ENCODE measurements at places on chromosomes 5 and 9. TPM values are rescaled to one million over a fixed set of nuclear protein-coding genes. Genes with fewer than 3 reads are reported as not detected.

DNA sequence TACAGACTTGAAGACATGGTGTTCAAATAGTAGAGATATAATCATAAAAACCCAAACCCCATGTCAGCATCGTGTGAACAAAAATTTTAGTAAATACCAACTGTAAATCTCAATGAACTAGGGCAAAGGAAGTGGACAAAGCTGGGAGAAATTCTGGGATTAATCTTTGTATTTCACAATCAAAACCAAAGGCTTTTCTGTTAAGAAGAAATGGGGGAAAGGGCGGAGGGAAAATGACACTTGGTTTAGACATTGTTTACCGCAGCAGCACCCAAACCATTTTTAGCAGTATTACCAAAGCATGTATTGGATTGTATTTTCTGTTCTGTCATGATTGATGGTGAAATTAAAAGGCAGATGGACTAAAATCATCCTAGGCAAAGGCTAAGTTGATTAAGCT lies 134.2 kb upstream of the PRSS3 start:
- no peak for DNase-seq

DNA sequence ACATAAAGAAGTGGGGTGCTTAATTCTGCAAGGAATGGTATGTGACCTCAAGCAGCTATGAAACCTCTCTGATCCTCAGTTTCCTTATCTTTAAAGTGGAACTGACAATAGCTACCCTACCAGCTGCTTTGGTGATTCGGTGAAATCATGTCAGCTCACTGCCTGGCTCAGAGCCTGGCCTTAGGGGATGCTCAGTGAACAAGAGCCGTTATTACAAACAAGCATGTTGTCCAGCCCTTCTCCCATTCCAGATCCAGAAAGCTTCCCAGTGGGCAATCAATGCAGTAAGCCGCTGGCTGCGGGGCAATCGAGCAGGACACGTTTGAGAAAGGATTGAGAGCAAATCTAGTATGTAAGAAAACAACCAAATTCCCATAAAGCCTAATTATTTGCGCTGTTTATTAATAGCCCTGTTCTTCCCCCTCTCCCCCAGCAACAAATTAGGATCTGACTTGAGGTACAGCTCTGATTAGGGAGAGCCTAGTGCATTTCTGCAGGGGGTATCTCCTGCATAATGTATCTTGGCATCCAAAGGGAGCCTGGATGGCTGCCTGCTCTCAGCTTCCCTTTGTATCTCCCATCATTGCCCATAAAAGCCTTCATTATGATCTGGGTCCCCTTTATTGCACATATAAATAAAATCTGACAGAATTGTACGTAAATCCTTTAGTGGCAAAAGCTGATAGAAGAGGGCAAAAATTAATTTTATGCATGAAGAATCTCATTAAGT lies 371.4 kb downstream of the TMEM232 start:
- no peak for DNase-seq

DNA sequence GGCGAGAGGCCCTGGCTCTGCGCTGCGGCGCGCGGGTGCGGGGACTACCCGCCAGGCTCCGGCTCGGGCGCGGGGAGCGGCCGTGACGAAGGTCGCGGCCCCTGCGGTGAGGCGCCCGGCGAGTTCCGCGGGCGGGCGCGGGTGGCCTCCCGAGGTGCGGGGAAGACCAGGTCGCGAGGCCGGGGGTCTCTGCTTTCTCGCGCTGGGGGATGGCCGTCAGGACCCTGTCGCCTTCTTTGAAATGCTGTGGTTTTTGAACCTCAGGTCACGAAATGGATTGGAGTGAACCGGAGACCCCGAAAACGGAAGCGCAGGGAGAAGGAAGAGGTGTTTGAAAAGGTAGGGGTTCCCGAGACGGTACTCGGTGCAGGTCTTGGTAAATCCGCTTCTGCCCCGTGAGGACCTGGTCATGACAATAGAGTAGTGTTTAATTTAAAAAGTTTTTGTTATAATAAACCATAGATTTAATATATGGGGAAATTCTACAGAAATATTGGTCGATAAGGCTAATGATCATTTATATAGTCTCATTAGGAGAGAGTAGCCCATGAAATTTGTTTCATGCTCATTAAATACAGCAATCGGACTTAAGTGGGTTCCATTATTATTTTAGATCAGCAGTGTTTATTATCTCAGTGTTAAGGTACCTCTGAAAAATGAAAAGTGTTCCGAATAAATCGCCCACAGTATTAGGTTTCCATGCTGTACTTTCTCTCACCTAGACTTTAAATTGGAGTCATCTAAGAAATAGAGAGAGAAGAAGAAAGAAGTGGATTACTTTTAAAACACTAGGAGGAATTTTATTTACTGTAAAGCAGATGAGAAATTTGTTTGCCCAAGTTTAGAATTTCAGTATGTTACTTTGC lies 279.0 kb downstream of the AOPEP start:
- DNase-seq = no peak

SH3GL2 gene
- polyA plus RNA-seq = 0.72 TPM

TMEFF1 gene
- polyA plus RNA-seq = 3.7 TPM

DNA sequence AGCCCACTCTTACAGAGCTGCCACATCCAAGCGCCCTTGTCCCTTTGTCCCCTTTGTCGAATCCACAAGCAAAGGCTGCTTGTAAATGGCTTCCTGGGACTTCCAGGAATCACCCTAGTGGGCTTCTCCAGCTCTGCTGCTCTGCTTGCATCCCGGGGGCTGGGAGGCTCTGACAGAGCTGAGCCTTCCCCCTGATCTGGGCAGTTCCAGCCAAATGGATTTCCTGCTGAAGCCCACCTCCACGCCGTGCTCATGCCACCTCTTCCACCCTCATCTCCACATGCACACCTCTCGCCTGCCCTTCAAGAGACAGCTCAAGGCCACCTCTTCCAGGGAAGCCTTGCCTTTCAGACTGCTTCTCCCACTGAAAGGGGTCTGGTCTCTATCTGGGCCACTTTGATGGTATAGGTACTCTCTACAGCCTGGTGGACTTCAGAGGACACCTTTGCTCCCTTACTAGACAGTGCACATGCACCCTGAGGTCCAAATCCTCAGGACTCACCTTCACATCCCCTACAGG lies 106.2 kb downstream of the LHFPL2 start:
- no peak for DNase-seq

DNA sequence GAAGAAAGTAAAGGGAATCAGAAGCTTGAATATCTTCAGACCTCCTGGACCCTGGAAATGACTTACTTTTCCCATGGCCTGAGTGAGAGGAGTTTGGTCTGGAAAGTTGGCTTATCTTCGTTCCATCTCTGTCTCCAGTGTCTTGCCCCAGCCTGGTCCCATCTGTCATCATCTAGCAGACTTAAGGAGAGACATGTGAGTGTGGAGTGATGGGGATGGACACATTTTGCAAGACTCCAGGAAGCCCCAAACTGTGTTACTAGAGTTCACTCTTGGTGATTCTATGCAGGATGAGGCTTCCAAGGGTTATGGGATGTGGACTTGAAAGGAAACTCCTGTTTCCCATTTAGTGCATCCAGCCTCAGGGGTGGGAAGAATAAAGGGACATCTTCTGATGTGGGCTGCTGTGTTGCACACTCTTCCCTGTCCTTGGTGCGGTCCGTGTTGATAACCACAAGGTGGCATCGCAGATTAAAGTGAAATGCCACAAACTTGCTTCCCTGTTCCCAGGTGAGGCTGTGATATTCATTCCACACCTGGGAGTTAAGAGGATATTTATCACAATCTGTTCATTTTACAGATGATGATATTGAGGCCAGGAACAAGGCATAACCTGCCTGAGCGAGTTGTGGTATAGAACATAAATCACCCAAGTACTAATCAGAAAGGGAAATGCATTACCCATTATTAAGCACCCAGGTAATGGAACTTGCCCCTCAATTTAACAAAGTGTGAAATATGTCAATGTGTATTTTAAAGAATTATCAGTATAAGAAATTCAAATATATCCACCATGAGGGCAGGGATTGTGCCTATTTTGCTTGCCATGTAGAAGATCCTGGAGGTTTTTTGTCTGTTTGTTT lies 269.9 kb upstream of the PAPPA start:
- DNase-seq = peak; percentile 29

GRCh38 chr5:80607832-80608231 lies 37.8 kb upstream of the ANKRD34B start:
- no peak for DNase-seq

GRCh38 chr5:98929710-98930298 lies 997 bp upstream of the CHD1 start:
- DNase-seq = no peak

DNA sequence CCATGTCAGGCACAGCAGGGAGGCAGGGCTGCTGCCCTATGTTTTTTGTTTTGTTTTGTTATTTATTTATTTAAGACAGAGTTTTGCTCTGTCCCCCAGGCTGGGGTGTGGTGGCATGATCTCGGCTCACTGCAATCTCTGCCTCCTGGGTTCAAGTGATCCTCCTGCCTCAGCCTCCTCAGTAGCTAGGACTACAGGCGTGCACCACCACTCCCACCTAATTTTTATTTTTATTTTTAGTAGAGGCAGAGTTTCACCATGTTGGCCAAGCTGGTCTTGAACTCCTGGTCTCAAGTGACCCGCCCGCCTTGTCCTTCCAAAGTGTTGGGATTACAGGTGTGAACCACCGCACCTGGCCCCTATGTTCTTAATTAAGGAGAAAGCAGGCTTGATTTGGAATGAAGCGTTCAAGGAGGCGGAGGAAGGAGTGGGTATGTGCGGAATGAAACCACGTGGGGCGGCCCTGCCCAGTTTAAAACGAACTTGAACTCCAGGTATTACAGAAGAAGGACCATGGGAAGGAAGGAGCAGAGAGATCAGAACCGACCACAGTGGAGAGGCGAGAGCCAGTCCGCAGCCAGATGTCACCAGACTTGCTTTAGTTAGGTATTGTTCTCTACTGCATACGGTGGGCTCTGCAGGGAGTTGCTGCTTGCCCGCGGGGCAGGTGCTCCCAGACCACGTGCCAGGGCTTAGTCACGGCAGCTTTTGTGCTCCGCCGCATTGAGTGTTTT lies 34.9 kb upstream of the EPB41L4B start:
- no peak for DNase-seq

STRBP gene
- 19.3 TPM for polyA plus RNA-seq

JAKMIP2 gene
- 6.3 TPM for polyA plus RNA-seq

Measured in left renal pelvis (tissue), 4 donors.